ENCODE measurements at places on chromosomes 5 and 9. TPM values are rescaled to one million over a fixed set of nuclear protein-coding genes. Genes with fewer than 3 reads are reported as not detected.
A peak's percentile ranks its signal among the peaks of the same experiment; 100 is the strongest.

The PCDHGA8 gene
- total RNA-seq, result 5.5 TPM

The SOHLH1 gene
- not detected for total RNA-seq

The RNF183 gene
- total RNA-seq, result not detected

The GCNT1 gene
- total RNA-seq, result 4.5 TPM

DNA sequence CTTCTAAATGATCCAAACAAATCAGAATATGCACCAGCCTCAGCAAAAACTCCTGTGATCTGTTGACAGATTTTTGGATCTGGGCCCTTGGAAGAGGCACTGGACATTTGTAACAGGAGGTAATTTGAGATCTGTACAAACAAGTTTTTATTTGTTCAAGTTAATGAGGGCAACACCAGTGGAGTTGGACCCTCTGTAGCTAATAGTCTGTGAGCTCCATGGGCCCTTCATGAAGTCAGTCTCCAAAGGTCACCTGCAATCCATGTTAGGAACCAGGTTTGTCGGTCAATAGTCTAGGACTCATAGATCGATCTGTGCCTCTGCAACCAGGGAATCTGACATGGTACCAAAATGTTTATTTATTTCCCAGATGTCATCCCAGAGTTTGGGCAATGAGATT is 40.9 kb downstream of the PAM start:
- no peak for DNase-seq

DNA sequence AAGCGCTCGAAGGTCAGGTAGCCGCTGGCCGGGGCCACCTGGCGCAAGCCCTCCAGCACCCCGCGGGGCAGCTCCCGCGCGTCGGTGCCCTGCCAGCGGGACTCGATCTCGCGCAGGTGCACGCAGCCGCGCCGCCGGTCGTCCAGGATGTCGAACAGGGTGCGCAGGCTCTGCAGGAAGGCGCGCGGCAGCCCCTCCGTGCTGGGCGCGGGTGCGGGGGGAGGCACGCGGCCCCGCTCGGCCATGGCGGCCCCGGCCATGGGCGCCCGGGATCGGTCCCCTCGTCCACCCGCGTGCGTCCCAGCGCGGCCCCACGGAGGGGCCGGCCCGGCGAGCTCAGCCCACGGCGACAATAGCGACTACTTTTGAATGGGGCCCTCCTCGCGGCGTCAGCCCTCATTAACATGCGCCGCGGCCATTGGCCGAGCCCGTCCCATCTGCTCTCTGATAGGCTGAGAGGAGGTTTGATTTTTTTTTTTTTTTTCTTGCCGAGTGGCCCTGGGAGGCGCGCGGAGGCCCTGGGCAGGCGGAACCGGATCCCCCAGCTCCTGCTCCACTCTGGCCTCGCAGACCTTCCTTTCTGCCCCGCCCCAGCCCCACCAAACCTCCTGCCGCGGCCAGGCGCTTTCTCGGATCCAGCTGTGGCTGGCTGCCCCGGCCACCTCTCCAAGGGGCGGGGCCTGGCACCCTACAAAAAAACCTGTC is at the start of gene SAPCD2:
TSS of gene SAPCD2 (minus strand) at position 357 of the 705 bp plus-strand sequence. CDS start at position 260, 97 bp downstream.
- peak; percentile 65 for DNase-seq

DNA sequence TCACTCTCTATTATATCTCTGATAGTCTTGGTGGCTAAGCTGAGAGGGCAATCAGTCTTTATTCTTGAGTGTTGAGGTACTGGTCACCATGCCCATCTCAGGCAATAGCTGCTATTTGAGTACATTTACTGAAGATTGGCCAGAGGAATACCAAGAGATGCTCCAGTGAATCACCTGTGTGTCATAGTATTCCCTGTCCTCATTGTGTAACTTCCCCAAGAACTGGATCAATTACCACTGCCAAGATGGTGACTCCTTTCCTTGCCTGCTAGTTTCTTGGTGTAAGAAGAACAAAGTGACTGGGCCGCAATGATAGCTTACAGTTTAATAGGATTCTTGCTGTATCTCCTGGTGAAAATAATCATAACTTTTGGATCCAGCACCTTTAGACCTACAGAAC is 418.7 kb upstream of the KIF2A start:
- DNase-seq, result no peak

DNA sequence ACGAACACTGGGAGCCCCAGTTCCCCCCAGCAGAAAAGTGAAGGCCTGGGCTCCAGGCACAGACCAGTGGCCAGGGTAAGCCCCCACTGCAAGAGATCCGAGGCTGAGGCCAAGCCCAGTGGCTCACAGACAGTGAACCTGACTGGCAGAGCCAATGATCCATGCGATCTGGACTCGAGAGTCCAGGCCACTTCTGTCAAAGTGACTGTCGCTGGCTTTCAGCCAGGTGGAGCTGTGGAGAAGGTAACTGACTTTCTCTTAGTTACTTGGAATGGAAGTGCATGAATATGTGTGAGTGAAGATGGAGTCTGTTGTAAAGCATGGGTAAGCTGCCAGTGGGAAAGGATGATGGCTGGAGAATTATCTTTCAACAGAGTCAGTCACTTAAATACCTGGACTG is 99.7 kb downstream of the GOLPH3 start:
- DNase-seq, result no peak

GRCh38 chr5:136202469-136203205 is 9.7 kb upstream of the SMIM32 start:
- DNase-seq, result no peak
